WTC11 (cell line): ENCODE measurements at places on chromosomes 4 and X. TPM values are rescaled to one million over a fixed set of nuclear protein-coding genes. Genes with fewer than 3 reads are reported as not detected.

Gene SPIN2A
- total RNA-seq: 2.3 to 4.5 TPM (median 2.5 TPM) in 3 replicates

DNA sequence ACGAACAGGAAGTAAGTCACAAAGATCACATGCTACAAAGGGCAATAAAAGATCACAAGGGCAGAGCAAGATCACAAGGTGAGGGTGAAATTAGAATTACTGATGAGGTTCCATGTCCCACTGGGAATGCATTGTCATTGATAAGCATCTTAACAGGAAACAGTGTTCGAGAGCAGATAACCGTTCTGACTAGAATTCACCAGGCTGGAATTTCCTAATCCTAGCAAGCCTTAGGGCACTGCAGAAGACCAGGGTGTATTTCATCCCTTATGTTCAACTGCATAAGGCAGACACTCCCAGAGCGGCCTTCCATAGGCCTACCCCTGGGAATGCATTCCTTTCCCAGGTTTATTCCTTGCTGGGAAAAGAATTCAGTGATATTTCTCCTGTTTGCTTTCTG, 980.6 kb upstream of the LCORL start:
- H3K4me3 ChIP-seq: no peak overlapping the region
- peak; percentile 21 for DNase-seq
- H3K4me1 ChIP-seq: peaks cover 8% of the 10 kb centered on the region
- H3K27me3 ChIP-seq: no peaks in the 10 kb centered on the region
- H3K36me3 ChIP-seq: peaks cover 51% of the 10 kb centered on the region

GRCh38 chrX:109300415-109300814, 181.5 kb downstream of the GUCY2F start:
- DNase-seq: no peak
- no peak overlapping the region for H3K27ac ChIP-seq
- H3K27me3 ChIP-seq: peaks cover 24% of the 10 kb centered on the region
- H3K4me3 ChIP-seq: no peak overlapping the region

Gene SULT1E1
- total RNA-seq: not detected in 3 replicates

Gene ATXN3L
- total RNA-seq: not detected in 3 replicates

GRCh38 chrX:11363069-11363594, 69.9 kb downstream of the AMELX start:
- no peaks in the 10 kb centered on the region for H3K4me1 ChIP-seq
- no peaks in the 10 kb centered on the region; the same call in 1 of the 2 replicates for H3K27me3 ChIP-seq
- no peaks in the 10 kb centered on the region for H3K36me3 ChIP-seq
- DNase-seq: no peak
- H3K4me3 ChIP-seq: no peak overlapping the region

GRCh38 chrX:156004256-156004655, 6.8 kb downstream of the IL9R start:
- no peaks in the 10 kb centered on the region; the same call in 1 of the 2 replicates for H3K27me3 ChIP-seq
- H3K4me3 ChIP-seq: no peak overlapping the region
- peaks cover 28% of the 10 kb centered on the region for H3K36me3 ChIP-seq
- H3K4me1 ChIP-seq: no peaks in the 10 kb centered on the region
- DNase-seq: no peak
